Hepatocyte (in vitro differentiated cells): ENCODE measurements at places on chromosomes 1 and 21. TPM values are rescaled to one million over a fixed set of nuclear protein-coding genes. Genes with fewer than 3 reads are reported as not detected.
A peak's percentile ranks its signal among the peaks of the same experiment; 100 is the strongest.

DNA sequence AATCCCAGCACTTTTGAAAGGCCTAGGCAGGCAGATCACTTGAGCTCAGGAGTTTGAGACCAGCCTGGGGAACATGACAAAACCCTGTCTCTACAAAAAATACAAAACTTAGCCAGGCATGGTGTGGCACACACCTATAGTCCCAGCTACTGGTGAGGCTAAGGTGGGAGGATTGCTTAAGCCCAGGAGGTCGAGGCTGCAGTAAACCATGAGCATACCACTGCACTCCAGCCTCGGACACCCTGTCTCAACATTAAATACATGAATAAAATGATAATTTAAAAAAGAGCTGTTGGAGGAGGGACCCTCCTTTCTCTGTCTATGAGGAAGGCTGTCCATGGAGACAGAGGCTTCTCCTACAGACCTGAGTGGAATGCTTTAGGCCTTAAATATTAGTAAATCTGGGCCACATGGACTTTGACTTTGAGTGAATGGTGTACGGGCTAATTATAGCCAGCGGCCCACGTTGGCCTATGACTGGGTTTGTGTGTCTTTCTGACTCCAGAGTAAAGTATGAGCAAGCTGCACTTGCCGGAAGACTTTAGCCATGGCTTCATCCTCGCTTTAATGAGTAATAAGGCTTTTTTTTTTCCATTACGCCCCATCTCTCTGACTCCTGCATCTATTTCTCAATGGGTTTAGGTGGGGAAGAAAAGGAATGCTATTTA, 21.3 kb downstream of the RAB3B start:
- DNase-seq: peak; percentile 88

- no peak for DNase-seq
Measured at GRCh38 chr21:32073190-32073589, 200.4 kb downstream of the HUNK start.

DNA sequence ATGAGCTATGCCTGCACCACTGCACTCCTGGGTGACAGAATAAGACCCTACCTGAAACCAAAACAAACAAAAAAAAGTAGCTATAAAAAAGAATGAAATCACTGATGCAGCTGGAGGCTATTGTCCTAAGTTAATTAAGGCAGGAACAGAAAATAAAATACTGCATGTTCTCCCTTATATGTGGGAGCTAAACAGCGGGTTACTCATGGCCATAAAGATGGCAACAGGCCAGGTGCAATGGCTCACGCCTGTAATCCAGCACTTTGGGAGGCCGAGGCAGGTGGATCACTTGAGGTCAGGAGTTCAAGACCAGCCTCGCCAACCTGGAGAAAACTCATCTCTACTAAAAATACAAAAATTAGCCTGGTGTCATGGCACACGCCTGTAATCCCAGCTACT, 152.7 kb downstream of the PIK3R3 start:
- no peak for DNase-seq

RABIF gene
- polyA plus RNA-seq: 13.6 and 14.7 TPM in 2 replicates
